ENCODE measurements at places on chromosomes 4 and X.

- no peaks in the 10 kb centered on the region for H3K36me3 ChIP-seq
- DNase-seq, result no peak
- H3K27ac ChIP-seq, result no peak overlapping the region
- no peaks in the 10 kb centered on the region for H3K27me3 ChIP-seq
- H3K4me1 ChIP-seq, result peaks cover 16% of the 10 kb centered on the region
- no peak overlapping the region for H3K4me3 ChIP-seq
Measured at GRCh38 chr4:155950461-155950860, 3.2 kb downstream of the CTSO start.

- peaks cover 3% of the 10 kb centered on the region for H3K27me3 ChIP-seq
- no peaks in the 10 kb centered on the region for H3K36me3 ChIP-seq
- DNase-seq, result no peak
- H3K4me3 ChIP-seq, result no peak overlapping the region
- no peak overlapping the region for H3K27ac ChIP-seq
Measured at GRCh38 chrX:87528487-87528886, 10.9 kb downstream of the KLHL4 start.

DNA sequence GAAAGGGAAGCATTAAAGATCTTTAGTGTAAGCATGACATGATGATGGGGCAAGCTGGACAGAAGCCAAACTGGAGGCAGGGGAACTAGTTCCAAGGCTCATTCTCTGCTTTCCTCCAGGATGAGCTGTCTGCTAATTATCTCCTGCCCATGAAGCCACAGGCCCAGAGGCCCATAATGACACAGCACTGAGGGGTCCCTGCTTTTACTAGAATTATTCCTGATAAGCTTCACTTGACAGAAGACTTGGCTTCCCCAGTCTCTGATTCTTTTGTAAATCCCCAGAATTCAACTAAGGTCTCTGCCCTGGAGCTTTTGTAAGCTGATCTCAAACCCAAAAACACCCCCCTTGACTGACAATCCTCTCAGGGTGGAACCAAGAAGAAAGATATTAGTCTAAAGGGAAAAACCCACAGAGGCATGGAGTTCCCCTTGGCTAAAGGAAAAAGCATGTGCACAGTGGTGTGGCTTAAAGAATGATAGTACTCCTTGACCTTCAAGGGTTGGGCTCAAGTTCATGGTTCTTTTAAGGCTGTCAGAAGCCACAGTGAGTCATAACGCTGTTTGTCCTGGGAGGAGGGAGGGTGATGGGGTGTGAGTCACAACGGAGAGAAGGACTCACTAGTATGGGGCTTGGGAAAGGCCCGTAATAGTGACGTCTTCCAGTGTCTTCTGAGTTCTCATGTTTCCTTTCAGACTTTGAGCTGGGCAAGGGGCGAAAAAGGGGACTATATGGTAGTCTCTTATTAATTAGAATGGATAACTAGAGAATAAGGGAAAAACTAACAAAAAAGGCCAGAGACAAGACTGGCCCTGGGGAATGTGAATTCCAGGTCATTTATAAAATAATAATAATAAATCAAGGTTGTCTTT, 146.0 kb upstream of the CPEB2 start:
- no peak overlapping the region for H3K4me3 ChIP-seq
- no peaks in the 10 kb centered on the region for H3K36me3 ChIP-seq
- H3K27ac ChIP-seq, result peak overlapping the region; percentile 67
- H3K4me1 ChIP-seq, result peaks cover 18% of the 10 kb centered on the region
- H3K27me3 ChIP-seq, result no peaks in the 10 kb centered on the region

GRCh38 chrX:64204701-64205440, 637 bp downstream of the AMER1 start:
- DNase-seq, result no peak
- H3K27me3 ChIP-seq, result no peaks in the 10 kb centered on the region
- peak overlapping the region; percentile 64 for H3K4me3 ChIP-seq
- H3K27ac ChIP-seq, result peak overlapping the region; percentile 88
- H3K4me1 ChIP-seq, result peaks cover 12% of the 10 kb centered on the region
- no peaks in the 10 kb centered on the region for H3K36me3 ChIP-seq

GRCh38 chr4:104217526-104217925, 277.2 kb downstream of the CXXC4 start:
- no peaks in the 10 kb centered on the region for H3K27me3 ChIP-seq
- no peak overlapping the region for H3K4me3 ChIP-seq
- H3K27ac ChIP-seq, result no peak overlapping the region
- H3K4me1 ChIP-seq, result no peaks in the 10 kb centered on the region
- no peaks in the 10 kb centered on the region for H3K36me3 ChIP-seq

DNA sequence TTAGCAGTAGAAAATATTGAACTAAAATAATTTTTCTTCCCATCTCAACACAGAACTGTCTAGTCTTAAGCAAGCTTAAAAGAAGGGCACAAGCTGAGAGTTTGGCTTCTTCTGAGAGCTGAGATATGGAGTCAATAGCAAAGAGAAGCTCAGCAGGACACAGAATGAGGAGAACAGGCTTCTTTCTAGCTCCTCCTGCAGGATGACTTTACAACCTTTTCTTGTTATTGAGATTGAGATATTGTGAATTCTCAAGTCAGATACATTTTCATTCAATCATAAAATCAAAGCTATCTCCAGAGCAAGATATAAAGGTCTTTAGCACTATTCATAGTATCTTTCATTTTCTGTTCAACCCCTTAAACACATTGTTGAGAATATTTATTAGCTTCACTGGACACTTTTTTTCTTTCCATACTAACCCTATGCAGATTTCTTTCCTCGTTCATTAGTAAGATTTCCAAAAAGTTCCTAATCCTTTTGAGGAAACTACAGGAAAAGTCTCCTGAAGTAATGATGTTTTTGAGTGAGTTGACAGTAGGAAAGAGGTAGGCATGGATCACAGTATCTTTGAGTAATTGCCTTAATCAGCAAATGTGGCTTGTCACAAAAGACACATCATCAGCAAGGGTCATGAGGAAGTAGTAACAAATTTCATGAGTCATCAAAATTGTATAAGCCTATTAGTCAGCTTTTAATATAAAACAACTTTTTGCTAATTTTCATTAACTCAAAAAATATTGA, 17.8 kb upstream of the CXCL3 start:
- H3K27me3 ChIP-seq, result no peaks in the 10 kb centered on the region
- H3K36me3 ChIP-seq, result no peaks in the 10 kb centered on the region
- H3K4me1 ChIP-seq, result no peaks in the 10 kb centered on the region
- DNase-seq, result no peak
- no peak overlapping the region for H3K27ac ChIP-seq

- no peaks in the 10 kb centered on the region for H3K36me3 ChIP-seq
- H3K27ac ChIP-seq, result peak overlapping the region; percentile 71
- peak; percentile 93 for DNase-seq
Measured at GRCh38 chrX:132270699-132271098, 51.5 kb upstream of the RAP2C start.

DNA sequence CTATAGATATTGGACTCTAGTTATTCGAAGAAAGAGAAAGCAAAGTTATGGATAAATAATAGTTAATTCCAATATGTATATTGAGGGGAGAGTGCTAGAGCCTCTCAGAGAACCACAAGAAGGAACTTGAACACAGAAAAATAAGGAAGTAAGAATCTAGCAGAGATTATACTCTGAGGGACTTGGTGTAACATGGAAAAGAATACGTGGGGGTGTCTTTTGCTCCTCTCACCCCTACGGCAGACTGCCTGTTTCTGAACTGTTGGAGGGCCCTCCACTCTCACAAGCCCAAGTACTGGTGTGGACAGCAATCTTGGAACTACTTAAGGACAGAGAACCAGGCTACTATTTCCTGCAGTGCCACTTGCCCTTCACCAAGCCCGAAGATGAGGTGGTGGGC, 1174.4 kb upstream of the PCDH10 start:
- H3K36me3 ChIP-seq, result no peaks in the 10 kb centered on the region
- no peaks in the 10 kb centered on the region for H3K4me1 ChIP-seq
- no peaks in the 10 kb centered on the region for H3K27me3 ChIP-seq
- no peak overlapping the region for H3K4me3 ChIP-seq
- no peak overlapping the region for H3K27ac ChIP-seq

GRCh38 chr4:89137695-89138094, 26.4 kb downstream of the TIGD2 start:
- H3K4me3 ChIP-seq, result no peak overlapping the region
- no peaks in the 10 kb centered on the region for H3K36me3 ChIP-seq

DNA sequence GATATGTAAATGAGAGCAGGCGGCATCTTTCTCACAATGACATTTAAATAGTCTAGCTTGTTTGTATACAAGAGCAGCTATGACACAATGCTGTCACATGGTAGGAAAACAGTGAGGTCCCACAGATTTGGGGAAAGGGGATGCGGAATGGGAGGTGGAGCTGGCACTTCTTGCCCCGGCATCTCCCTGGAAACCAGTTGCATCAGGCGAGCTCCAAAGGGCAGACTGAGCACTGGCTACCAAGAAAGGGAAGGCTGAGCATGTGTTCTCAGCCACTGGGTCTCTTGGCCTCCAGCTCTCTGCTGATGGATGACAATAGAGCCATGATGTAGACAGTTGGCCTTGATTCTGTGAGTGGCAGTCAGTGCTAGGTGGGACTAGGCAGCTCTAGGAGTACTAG, 109.0 kb downstream of the UCHL1 start:
- no peak overlapping the region for H3K4me3 ChIP-seq
- H3K27me3 ChIP-seq, result no peaks in the 10 kb centered on the region
- no peaks in the 10 kb centered on the region for H3K36me3 ChIP-seq
- no peak for DNase-seq
- H3K4me1 ChIP-seq, result peaks cover 31% of the 10 kb centered on the region
- H3K27ac ChIP-seq, result no peak overlapping the region

DNA sequence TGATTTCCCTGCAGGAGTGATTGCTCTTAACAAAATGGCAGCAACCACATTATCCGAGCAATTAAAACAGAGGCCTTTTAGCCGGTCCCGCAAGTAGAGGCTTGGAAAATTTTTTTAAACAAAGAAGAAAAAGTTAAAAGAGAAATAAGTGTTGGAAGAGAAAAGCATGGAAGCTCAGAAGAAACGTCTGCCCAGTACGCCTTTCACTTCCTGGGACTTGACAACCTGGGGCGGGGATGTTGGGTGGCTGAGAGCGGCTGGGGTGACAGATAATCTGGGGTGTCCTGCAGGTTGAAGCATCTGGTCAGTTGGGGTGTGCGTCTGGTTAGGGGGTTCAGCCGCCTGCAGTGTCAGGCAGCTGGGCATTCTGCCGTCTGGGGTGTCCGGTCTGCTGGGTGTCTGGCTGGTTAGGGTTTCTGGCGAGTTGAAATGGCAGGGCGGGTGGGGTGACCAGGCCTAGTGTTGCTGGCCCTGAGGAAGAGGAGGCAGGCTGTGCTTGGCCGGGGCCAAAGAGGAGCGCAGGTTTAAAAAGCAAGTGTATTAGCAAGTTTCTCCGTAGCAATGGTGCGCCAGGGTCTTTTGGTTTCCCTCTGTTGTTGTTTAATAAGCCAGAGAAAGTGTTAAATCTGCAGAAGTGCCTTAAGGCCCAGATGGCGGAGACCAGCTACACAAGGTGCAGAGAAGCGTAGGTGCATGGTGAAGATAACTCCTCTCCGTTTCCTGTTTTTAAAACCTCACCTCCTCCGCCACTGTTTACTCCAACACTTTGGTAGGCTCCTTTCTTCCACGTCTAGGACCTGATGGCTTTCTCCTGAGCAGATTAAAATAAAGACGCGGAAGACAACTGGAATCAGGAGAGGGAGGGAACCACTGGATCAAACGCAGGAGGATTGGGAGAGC, 5.6 kb downstream of the HAND2 start:
- H3K4me1 ChIP-seq, result peaks cover 41% of the 10 kb centered on the region
- peak overlapping the region; percentile 90 for H3K27ac ChIP-seq
- DNase-seq, result peak; percentile 88

DNA sequence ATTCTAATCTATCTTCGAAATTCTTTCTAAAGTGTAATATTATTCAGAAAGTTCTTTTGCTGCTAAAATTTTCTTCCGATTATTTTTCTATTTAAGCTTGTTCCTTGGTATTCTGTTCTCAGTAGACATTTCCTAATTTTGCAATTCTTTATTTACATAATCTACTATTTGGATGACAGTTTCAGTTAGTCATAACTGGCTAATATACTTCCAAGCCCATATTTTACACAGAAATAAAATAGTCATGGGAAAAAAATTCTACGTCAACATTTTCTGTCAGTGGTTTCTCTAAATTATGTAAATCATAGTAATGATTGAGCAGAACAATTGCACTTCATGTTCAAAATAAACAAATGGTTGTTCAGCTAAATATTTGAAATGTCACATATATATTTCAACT, 178.0 kb upstream of the ANKRD50 start:
- H3K4me1 ChIP-seq, result no peaks in the 10 kb centered on the region
- DNase-seq, result no peak
- H3K36me3 ChIP-seq, result no peaks in the 10 kb centered on the region
- H3K4me3 ChIP-seq, result no peak overlapping the region

GRCh38 chr4:78018271-78019049, 38.7 kb upstream of the FRAS1 start:
- no peaks in the 10 kb centered on the region for H3K36me3 ChIP-seq
- H3K4me1 ChIP-seq, result no peaks in the 10 kb centered on the region
- H3K4me3 ChIP-seq, result no peak overlapping the region
- no peaks in the 10 kb centered on the region for H3K27me3 ChIP-seq
- H3K27ac ChIP-seq, result no peak overlapping the region

- no peaks in the 10 kb centered on the region for H3K36me3 ChIP-seq
- H3K27ac ChIP-seq, result no peak overlapping the region
- DNase-seq, result no peak
- no peak overlapping the region for H3K4me3 ChIP-seq
- peaks cover 10% of the 10 kb centered on the region for H3K4me1 ChIP-seq
Measured at GRCh38 chr4:142238589-142238988, 602.2 kb downstream of the IL15 start.

- no peak overlapping the region for H3K27ac ChIP-seq
- no peak for DNase-seq
- H3K4me3 ChIP-seq, result no peak overlapping the region
- no peaks in the 10 kb centered on the region for H3K27me3 ChIP-seq
- H3K36me3 ChIP-seq, result no peaks in the 10 kb centered on the region
Measured at GRCh38 chr4:134408897-134409296, 207.3 kb upstream of the PABPC4L start.

GRCh38 chr4:23332313-23332712, 557.5 kb downstream of the PPARGC1A start:
- no peak overlapping the region for H3K27ac ChIP-seq
- no peaks in the 10 kb centered on the region for H3K4me1 ChIP-seq
- no peaks in the 10 kb centered on the region for H3K36me3 ChIP-seq
- no peak overlapping the region for H3K4me3 ChIP-seq
- H3K27me3 ChIP-seq, result no peaks in the 10 kb centered on the region

DNA sequence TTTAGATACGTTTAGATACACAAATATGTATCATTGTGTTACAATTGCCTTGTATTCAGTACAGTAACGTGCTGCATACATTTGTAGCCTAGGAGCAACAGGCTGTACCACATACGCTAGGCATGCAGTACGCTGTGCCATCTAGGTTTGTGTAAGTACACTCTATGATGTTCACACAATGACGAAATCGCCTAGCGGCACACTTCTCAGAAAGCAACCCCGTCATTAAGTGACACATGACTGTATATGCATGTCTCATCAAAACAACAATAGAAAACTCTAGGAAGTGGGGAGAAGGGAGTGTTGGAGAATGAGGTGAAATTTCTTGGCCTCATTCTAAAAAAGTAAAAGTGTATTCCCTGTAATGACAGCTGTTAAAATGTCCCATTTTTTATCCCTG, 32.7 kb downstream of the CCDC149 start:
- H3K36me3 ChIP-seq, result no peaks in the 10 kb centered on the region
- no peaks in the 10 kb centered on the region for H3K27me3 ChIP-seq
- H3K4me3 ChIP-seq, result no peak overlapping the region
- no peak for DNase-seq
- H3K27ac ChIP-seq, result no peak overlapping the region

All from vagina (tissue), 2 donors.